ENCODE measurements at places on chromosomes 6 and 20.

- no peak for DNase-seq
Observed at GRCh38 chr6:157727629-157728182, 95.3 kb upstream of the SNX9 start.

DNA sequence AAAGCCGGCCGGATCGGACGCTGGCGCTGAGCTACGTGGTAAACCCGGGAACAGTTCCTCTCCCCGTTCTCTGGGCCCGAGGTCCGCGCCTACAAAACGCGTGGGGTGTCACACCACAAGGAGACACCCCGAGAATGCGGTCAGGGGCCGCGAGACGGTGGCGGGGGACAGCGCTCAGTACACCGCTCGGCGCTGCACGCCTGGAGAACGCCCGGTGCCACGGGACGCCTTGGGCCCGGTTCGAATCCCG, 670 bp downstream of the NCOA5 start:
- DNase-seq = no peak

DNA sequence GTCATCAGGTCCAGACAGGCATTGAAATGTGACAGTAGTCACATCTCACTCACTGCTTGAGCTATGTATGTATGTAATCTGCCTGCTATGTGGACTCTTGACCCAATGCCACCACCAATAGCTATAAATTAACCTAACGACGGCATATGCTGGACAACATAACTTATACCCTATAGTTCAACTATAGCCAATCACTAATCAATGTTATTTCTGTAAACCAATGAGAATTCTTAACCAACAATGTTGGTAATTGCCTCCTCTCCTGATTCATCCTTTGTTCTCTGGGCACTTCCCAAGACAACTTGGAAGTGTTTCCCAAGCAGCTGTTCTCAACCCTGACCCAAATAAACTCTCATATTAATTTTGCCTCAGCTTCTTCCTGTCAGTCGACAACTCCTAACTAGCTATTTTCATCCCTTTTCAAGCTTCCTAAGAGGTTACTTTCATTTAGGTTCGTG, 24.1 kb upstream of the SERPINB1 start:
- DNase-seq = no peak

- DNase-seq = no peak
Observed at GRCh38 chr20:51480507-51481270, 61.8 kb downstream of the NFATC2 start.

GRCh38 chr6:56093776-56094175, 153.6 kb downstream of the COL21A1 start:
- no peak for DNase-seq

DNA sequence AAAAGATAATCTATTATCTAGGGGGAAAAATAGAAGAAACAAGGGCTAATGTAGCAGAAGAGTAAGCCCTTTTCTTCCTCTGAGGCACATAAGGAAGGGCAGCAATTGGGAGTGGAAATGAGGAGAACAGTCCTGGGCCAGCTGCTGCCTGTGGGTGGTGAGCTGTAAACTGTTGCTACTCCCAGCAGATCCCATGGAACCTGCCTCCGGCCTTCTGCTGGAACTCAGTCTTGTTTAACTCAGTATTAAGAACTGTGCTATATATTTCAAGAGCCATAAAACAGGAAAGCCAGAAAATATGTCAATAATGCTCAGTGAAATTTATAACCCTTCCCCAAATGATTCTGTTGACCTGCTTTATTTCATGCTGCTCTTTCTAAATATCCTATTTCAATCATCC, 464.2 kb downstream of the COL12A1 start:
- DNase-seq = no peak

GRCh38 chr20:20806121-20807095, 94.0 kb upstream of the RALGAPA2 start:
- no peak for DNase-seq

DNA sequence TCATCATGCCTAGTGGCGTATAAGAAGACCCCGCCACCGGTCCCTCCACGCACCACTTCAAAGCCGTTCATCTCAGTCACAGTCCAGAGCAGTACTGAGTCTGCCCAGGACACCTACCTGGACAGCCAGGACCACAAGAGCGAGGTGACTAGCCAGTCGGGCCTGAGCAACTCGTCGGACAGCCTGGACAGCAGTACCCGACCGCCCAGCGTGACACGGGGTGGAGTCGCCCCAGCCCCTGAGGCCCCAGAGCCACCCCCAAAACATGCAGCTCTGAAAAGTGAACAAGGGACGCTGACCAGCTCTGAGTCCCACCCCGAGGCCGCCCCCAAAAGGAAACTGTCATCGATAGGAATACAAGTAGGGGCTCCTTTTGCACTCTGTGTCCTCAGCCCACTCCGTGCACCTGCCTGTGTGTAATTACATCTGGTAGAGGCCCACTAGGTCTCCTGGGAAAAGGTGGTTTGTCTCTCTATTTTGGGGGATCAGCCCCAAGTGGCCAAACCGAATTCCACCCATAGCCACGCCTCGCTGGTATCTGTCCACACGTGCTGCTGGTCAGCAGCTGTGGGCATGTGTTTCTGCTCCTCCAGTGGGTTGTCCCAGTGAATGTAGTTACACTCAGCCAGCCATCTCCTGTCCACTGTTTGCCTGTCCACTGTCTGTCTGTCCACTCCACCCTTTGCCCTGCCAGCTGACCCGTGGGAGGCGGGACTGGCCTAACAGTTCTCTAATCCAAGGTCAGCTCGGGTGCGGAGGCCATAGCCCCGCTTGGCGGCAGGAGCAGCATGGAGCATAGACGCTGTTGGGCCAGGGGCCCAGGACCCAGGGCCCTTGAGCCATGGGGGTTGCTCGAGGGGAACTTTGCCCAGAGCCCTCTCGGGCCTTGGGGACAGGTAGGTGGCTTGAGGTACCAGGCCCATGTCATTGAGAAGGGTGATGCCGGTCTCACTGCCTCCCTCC, 44.3 kb upstream of the MYL9 start:
- no peak for DNase-seq

DNA sequence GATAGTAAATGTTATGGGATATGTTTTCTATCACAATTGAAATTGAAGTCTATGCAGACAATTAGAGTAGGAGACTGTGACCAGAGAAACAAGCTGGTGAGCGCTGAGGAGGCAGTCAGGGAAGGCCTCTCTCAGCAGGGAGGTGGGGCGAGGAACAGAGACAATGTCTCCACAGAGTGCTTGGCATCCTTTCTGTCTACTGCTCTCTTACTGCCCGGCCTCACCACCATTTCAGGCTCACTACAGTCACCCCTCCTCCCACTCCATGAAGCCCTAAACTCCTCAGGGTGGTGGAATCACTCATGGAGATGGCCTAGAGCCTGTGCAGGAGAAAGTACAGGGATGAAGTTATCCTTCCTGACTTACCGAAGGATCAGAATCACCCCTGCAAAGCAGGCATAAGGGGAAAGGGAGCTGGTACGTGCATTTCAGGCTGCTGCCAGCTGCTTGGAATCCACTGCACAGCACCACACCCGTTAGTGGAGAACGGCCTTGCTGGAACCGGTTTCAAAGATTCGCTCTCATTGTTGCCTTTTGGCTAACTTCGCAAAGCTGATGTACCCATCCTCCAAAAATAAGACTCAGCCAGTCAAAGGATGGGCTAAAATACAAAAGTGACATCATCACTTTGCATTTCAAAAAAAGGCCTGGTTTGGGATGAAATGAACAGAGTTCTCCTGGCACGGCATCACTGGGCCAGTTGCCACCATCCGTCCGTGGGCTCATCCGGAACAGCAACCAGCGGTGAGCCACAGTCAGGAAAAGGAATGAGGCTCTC, 67.3 kb downstream of the SLC22A23 start:
- DNase-seq = no peak

DNA sequence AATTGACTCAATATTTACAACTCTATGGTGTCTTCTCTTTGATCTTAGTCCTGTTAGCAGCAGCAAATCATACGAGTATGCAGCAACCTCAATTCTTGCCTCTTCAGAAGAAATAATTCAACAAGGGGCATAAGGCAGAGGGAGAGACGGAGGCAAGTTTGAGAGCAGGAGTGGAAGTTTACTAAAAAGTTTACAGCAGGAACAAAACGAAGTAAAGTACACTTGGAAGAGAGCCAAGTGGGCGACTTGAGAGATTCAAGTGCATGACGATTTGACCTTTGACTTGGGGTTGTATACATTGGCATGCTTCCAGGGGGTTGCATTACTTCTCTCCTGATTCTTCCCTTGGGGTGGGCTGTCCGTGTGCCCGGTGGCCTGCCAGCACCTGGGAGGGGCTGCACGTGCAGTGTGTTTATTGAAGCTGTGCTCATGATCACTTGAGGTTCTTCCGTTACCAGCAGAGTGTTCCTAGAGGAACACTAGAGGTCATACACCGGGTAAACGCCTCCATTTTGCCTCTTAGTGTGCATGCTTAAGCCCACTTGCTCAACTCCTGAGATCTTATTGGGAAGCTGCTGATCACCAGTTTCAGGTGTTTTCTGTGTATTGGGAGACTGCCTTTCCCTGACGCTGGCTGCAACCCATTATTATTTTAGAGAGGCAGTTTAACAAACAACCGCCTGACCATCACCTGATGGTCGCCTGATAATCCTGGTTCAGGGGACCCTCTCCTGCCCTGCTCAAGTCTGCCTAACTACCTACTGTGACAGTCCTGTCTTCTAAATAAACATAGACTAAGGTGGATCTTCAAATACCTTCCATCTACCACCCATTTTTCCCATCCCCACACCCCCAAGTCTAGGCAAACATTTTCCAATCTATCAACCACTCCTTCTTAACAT, 172.4 kb upstream of the MYLIP start:
- no peak for DNase-seq

- no peak for DNase-seq
Observed at GRCh38 chr6:109183109-109183650, 87.9 kb downstream of the CEP57L1 start.

GRCh38 chr6:142940487-142940886, 4.5 kb downstream of the HIVEP2 start:
- DNase-seq = no peak

DNA sequence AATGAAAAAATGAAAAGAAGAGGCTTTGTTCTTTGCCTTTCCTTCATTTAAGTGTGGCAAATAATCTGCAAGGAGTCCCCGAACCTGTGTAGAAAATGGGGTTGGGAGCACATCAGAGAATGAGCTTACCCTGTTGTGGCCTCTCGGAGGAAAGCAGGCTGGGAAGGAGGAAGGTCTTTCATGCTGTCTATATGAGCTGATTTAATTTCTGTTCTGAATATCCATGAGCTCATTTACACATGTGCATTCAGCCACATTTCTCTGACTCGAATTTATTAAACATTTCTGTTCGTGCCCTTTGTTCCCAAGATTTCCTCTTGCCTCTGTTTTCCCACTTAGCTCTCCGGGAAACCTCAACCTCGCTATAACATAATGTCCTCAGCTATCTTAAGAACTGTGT, 584.4 kb upstream of the CDH4 start:
- DNase-seq = no peak

DNA sequence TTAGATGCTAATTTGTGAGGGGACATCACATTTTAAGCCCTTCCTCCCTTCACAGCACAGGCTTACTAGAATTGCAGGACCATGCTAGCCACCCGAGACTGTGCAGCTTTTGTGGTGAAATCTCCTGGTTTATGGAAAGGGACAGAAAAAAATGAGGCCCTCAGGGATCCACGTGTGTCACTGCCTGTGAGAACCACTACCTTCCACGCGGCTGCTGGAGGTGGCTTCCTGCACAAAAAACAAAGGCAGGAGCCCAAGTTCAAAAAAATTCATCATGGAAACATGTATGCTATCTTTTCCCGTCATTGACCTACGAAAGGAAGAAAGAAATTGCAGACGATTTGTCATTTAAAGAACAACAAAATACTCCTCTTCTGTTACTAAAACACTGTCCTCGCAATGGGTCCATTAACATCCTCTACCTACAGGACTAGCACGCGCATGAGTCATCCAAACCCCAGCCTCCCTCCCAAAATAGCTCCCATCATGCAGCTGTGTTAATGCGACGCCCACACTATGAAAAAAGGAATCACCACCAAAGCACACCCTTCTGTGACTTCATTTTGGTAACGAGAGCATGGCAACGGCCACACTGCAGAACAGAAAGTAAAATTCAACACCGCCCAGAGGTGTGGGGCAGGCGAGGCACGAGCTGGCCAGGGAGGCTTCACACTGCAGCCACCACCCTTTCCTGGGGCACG, 45.7 kb downstream of the RAMACL start:
- no peak for DNase-seq

DNA sequence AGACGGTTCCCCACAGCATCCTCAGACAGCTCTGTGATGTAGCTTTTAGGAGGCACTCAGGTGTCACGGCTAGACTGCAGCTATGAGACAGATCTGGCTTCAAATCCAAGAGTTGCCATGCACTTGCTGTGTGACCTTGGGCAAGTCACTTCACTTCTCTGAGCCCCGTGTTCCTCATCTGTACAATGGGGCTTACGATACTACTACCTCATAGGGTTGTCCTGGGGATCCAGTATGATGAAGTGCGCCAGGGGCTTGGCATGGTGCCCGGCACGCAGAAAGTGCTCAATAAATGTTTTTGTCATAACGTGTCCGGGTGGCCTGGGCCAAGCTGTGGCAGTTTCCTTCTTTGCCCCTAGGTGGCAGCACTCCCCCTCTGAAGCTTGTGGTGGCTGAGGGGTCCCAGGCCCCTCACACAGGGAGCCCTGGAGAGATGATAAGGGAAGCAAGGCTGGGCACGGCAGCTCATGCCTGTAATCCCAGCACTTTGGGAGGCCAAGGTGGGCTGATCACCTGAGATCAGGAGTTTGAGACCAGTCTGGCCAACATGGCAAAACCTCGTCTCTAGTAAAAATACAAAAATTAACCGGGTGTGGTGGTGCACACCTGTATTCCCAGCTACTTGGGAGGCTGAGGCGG, 19.1 kb upstream of the CHMP4B start:
- peak; percentile 31 for DNase-seq

GRCh38 chr6:10534419-10534762, 13.2 kb downstream of the GCNT2 start:
- DNase-seq = no peak

DNA sequence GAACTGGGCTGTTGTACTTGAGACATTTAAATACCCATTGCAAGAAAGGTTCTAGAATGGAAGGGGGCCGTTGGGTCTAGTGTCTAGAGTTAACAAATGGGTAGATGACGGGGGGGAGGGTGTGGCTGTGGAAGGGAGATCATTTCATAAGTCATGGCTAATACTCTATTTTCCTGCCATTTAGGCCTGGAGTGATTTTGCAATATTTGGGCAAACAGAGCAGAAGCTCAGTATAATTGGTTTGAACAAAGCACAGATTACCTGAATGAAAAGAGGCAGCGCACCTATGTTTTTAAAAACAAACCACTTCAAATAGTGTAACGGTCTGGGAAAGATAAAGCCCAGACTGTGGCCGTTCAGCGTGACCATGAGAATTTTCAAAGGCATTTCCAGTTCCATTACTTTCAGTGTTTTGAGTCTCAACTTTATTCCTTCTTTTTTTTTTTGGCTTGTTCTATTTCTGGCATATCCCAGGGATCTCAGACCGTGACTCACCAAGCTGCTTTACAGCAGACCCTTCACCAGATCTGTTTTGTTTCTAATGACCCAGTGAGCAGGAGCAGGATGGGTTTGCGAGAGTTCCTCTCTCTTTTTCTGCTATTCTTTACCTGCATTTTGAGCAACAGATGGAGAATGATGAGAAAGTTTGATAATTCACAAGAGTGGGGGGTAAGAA, 73.7 kb downstream of the LYRM2 start:
- no peak for DNase-seq

GRCh38 chr6:3046295-3046694, 22.0 kb upstream of the RIPK1 start:
- no peak for DNase-seq
